CMK (cell line): ENCODE measurements at places on chromosomes 11 and 22.

DNA sequence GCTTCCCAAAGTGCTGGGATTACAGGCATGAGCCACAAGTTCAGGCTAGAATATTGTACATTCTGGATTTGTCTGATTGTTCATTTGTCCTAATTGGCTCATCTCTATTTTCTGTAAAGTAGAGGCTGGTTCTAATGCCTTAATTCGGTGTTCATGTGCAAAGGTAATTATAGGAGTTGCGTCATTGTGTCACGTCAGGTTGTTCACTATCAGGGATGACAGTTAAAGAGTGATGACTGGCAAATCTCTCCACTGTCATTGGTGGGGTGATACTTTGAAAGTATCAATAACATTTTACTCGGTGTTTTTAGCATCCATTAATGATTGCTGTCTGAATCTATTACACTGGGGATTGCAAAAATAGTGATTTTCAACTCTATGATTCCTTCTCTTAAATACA lies 103.5 kb downstream of the HIPK3 start:
- no peak for DNase-seq

- DNase-seq: peak; percentile 80
Observed at GRCh38 chr11:66268952-66269905, 790 bp downstream of the RAB1B start.

DNA sequence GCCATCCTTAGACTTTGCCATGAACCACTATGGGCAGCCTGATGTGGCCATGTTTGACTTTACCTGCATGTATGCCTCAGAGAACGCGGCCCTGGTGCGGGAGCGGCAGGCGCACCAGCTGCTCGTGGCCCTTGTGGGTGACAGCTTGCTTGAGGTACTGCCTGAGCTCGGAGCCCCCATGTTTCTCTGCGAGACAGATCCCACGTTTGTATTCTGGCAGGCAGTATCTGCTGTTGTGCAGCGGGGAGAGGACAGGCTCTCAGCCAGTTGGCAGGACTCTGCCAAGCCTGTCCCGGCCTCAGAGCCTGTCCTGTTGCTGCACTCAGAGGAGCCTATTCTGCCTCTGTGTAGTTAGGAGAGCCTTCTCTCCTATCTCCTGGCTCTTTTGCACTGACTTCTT lies 109.9 kb downstream of the MICAL2 start:
- no peak for DNase-seq

- no peak for DNase-seq
Observed at GRCh38 chr11:19680829-19681368, 31.7 kb upstream of the NAV2 start.

DNA sequence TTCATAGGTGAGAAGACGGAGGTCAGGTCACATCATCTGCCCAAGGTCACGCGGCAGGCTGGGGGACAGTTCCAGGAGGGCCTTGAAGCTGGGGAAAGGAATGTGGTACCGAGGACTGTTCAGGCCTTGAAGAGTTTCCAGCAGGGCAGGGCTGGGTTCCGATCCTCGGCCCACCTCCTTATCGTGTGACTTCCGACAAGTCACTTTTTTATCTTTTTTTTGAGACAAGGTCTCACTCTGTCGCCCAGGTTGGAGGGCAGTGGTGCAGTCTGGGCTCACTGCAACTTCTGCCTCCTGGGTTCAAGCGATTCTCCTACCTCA lies 623 bp downstream of the NDUFS8 start:
- no peak for DNase-seq

DNA sequence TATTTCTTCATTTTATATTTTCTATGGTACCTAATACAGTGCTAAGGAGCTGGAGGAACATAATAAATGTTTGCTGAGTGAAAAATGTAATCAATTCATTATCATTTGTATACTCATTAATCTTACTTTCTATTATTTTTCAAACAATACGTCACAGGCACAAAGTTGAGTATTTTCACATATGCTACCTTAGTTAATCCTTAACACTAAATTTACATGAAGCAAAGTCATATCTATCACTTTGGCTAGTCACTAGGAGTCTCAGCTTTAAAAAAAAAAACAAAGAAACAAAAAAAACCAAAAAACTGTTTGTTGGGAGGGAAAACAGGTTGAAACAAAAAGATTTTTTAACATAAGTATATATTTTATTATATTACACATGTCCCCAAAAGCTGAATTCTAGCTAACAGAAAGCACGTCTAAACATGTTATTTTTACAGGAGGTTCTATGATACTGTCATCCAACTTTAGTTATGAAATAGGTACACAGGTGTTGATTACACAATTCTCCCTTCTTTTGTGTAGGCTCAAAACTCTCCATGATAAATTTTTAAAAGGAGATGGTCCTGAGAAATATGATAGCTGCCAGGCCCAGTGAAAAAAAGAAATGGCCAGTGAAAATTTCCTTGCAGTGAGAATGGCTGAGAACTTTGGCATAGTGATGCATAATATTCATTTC lies 14.3 kb downstream of the HPS5 start:
- no peak for DNase-seq
